Fibroblast of lung (primary cell): ENCODE measurements at places on chromosomes 6 and 20. TPM values are rescaled to one million over a fixed set of nuclear protein-coding genes. Genes with fewer than 3 reads are reported as not detected.

- no peak for DNase-seq
Measured at GRCh38 chr20:59152559-59153354, 10.9 kb upstream of the ZNF831 start.

DNA sequence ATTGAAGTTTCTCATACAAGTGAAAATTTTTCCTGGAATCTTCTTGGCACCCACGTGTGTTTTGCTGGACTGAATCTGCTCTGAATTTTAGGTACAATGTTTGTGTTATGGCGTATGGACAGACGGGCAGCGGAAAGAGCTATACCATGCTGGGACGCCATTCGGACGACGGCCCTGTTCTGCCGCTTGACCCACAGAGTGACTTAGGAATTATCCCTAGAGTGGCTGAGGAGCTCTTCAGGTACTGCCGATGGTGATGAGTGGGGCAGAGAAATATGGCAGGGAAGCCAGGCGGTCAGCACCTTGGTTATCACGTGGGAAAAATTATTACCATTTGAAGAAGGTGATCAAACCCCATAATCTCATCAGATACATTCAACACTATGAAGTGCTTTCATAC lies 36.3 kb downstream of the KIF25 start:
- no peak for DNase-seq

Gene PRL
- not detected in 2 replicates for polyA plus RNA-seq

Gene MCCD1
- polyA plus RNA-seq = not detected in 2 replicates

- DNase-seq = no peak
Measured at GRCh38 chr6:51303338-51303737, 484.7 kb downstream of the TFAP2B start.

- DNase-seq = peak; percentile 94
Measured at GRCh38 chr6:80547827-80548226, 441.4 kb downstream of the BCKDHB start.

GRCh38 chr20:35329435-35330139 lies 37.4 kb upstream of the FAM83C start:
- peak; percentile 46 for DNase-seq

- no peak for DNase-seq
Measured at GRCh38 chr6:133683606-133684005, 205.3 kb upstream of the TCF21 start.

Gene C2
- 2.1 and 7.6 TPM in 2 replicates for polyA plus RNA-seq

DNA sequence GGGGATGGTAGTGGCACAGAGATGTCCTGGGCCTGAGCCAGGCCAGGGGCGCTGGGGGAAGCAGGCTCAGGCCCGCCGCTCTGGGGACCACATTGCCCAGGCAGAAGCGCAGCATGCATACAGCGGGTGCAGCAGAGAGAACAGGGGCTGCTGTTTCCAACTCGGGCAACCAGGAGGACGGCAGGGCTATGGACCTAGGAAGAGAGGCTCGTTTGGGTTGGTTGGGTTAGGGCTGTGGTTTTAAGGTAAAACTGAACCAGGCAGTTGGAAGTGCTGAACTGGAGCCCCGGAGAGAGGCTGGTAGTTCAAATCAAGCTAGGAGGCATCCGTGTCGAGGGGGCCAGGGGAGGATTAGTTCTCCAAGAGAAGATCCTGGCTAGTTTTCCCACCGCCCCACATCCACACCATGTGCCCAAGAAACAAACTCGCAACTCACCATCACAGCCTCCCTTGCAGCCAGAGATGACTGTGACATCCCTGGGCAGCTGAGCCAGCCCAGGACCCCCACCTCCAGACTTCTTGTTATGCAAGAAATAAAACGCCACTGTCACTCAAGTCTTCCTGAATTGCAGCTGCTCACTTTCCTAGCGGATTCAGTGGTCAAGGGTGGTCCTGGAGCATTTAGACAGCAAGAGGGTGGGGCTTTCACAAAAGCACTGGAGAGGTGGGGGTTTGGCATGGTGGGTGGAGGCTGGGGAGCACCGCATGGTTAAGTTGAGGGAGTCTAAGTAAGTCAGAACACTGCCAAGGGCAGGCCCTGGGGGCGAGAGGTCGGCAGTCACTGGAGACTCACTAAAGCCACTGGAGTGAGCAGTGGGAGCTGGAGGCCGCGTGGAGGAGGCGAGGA lies 161.2 kb downstream of the GRM4 start:
- no peak for DNase-seq
